ENCODE measurements at places on chromosomes 11 and 22.

DNA sequence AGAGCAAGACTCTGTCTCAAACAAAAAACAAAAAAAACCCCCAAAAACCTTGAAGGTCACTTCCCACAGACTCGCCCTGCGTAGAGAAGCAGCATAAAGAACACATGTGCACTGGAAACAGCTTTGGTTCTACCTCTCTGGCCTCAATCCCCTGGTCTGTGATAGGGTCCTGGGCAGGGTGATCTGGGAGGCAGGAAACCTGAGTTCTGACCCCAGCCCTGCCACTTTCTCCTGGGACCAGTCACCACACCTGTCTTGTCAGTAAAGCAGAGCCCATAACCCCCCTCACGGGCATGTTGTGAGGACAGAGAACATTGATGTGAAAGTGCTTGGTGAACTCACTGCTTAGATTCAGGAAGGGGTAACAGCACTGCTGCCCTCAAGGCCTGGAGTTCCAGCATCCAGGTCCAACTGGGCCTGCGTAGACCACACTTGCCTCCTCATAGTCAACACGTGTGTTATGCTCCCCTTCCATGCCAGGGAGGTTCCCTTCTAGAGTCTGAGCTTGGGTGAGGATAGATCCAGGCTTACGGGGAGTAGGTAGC, 11.4 kb downstream of the UCP2 start:
- DNase-seq, result no peak

- DNase-seq, result peak; percentile 100
Observed at GRCh38 chr11:116984589-116984988, 113.6 kb downstream of the SIK3 start.

- DNase-seq, result no peak
Observed at GRCh38 chr11:35058669-35059434, 80.1 kb upstream of the CD44 start.

DNA sequence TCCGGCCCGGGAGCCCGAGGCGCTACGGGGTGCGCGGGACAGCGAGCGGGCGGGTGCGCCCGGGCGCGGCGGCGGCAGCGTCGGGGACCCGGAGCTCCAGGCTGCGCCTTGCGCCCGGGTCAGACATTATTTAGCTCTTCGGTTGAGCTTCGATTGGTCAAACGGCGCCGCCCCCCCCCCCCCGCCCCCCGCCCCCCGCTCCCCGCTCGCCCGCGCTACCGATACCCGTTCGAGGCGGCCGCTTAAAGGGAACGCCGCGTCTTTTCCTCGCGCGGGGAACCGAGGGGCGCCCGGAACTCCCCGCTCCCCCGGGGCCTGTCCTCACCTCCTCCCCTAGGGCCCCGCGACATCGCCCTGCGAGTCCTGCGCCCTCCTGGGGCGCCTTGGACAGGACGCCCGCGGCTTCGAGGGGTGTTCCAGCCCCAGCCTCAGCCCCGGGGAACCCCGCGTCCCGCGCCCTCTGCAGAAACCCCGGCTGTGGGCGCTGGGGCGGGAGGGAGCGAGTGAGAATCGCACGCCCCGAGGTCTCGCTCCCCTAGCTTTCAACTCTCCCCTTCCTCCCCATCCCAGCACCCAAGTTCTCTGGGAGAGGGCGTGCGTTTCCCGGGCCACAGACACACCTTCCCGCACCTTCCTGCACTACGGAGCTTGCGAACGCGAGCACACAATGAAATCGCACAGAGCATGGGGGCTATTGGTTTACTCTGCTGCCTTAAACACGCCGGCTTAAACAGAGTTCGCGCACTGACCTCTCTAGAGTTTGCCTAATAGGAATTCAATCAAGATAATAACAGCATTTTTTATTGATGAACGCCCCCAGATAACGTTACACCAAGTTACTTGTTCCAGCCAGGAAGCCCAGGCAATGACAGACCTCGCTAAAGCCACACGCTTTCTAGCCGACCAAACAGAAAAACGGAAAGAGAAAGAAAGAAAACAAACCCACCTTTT, at the start of gene BDNF:
TSS of gene BDNF (minus strand) at position 105 of the 951 bp plus-strand sequence. CDS start 41,891 bp downstream, outside the sequence.
- peak; percentile 61 for DNase-seq

- no peak for DNase-seq
Observed at GRCh38 chr11:66823700-66824099, 19.5 kb upstream of the RCE1 start.

DNA sequence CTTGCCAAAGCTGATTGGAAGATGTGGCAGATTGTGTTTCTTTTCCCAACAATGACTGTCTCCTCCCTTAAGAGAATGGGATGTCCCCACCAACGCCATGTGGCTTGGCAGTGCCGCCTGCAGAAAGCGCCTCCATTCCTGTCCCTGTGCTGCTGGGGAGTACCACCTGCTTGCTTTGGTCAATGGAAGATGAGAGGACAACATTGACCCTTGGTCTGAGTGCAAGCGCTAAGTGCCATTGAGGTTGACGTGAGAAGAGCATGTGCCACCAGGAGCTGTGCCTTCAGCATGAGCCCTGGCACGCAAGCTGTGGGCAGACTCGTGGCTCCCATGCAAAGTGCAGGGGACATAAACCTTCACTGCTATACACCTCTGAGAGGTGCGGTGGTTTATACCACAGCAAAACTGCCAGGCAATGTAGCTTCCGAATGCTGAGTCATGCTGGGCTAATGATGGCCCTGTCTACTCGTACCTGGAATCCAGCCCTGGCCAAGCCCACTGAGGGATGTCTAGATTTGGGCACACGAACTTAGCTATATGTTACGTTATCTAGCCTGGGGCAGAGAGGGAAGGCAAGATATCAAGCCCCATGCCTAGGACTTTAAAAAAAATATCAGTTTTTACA, 41.9 kb downstream of the MYEOV start:
- no peak for DNase-seq

- peak; percentile 78 for DNase-seq
Observed at GRCh38 chr11:6473451-6474412, at the start of gene TRIM3. TSS of gene TRIM3 (minus strand) at chr11:6473941. CDS start at chr11:6465695, 8,246 bp downstream.

DNA sequence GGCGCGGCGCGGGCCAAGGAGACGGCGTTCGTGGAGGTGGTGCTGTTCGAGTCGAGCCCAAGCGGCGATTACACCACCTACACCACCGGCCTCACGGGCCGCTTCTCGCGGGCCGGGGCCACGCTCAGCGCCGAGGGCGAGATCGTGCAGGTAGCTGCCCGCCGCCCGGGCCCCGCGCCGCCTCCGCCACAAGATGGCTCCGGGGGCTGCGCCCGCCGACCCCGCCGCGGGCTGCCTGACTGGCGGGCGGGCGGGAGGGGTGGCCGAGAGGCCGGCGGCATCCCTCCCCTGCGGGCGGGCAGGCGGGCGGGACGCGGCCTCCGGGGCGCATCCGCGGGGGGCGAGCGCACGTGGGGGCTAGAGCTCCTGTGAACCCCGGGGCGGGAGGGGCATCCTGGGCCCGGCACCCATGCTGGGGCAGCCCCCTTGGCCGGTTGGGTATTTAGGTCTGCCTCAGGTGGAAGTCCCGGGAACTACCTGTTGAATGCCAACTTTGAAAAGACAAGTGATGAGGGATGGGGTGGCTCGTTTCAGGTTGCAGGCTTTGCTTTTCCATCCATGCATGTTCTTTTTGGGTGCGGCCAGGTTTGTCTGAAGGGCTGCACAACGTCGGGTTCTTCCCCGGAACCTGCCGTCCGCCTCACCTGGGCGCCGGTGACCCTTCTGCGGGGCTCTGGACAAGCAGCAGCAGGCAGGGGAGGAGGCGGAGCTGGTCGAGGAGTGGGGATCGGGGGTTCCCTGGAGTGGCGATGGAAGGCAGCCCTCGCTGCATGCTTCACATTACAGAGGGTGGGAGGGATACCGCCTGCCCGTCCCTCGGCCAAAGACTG, 760 bp downstream of the ZNRF3 start:
- DNase-seq, result peak; percentile 49

GRCh38 chr11:7844986-7845385, 48.2 kb upstream of the OR5P2 start:
- no peak for DNase-seq

DNA sequence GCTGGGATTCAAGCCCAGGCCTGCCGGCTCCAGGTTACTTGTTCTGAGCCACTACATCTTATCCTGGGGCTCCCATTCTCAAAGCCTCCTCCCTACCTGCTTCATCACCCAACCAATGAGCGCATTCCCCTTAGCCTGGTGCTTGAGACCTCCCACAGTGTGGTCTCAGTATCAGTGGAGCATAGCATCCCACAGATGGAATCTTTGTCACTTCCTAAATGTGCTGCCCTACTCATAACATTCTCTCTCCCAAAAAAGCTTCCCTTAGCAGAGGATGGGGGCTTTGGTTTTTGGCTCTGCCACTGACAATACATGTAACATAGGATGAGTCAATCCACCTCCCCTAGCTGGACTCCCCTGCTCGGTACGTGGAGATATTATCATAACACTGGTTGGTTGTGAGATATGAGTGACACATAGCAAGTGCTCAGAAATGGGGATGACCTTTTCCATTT, 28.8 kb downstream of the TEAD1 start:
- peak; percentile 50 for DNase-seq

- DNase-seq, result peak; percentile 50
Observed at GRCh38 chr11:112797648-112798293, 163.4 kb upstream of the NCAM1 start.

GRCh38 chr11:36273110-36273509, 16.1 kb downstream of the COMMD9 start:
- peak; percentile 55 for DNase-seq

GRCh38 chr11:114109206-114110090, 49.9 kb downstream of the ZBTB16 start:
- peak; percentile 23 for DNase-seq

DNA sequence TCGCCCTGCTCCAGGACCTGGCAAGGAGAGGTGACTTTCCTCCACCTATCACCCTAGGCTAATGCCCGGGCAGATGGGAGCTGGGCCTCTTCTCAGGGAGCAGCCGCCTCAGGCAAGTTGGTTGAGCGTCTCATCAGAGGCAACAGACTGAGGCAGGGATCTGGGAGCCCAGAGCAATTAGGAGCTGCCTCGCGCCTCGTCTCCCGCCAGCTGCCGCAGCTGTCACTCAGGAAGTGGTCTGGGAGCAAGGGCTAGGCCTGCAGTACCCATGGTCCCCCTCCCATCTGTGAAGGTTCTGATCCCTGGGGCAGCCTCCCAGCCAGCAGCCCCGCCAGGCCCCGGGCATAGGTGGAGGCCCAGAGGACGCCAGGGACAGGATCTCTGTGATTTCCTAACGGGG, 4.6 kb upstream of the CABP7 start:
- DNase-seq, result no peak

DNA sequence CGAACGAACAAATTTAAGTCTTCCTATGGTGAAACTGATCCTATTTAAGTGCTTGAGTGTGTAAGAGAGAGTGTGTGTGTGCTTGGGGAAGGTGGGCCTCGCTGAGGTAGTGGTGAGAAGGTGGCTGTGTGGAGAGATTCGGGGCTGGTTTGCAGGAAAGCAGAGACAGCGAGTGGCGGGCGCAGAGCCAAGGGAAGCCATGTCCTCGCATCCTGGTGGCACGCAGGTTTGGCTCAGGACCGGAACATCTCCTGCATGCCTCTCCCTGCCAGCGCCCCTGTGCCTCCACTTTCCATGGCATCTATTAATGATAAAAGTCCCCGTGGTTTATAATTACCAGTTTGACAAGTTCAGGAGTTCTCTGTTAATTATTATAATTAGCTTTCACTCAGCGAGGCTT, 383.1 kb upstream of the CADM1 start:
- DNase-seq, result no peak

DNA sequence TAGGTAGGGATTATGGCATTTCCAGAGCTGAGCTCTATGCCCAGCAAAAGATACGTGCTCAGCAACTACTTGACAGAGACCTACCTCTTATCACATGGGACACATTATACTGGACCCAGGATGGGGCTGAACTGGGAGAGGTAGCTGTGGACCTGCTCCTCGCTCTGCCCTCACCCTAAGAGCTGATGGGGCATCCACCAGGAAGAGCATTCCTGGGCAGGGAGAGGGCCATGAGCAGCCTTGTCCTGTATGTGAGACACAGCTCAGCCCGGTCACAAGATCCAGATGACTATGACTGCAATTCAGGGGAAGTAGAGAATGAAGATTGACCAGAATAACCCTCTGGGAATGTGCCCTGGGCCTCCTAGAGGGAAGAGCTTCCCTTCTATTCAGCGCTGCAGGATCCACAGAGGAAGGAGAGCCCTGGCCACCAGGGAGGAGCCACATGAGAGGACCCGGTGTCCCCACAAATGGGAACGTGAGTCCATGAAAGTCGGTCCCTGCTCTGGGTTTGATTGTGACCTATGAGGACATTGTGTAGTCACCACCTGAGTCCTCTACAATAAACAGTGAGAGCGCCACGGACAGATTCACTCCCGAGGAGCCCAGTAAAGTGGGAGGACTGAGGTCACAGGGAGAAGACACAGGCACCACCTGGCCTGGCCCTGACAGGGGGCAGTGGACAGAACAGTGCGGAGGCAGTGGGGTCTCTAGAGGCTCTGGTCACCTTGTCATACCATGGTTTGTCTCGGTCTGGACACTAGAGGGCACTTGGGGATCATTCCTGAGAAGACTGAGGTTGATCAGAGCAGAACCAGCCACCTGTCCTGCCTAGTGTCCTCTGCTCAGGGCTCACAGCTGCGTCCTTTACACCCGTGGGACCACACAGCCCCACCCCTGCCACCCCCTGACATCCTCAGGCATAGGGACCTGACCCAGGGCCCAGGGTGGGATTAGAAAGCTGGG, 99.5 kb downstream of the ZNF280B start:
- DNase-seq, result no peak

- no peak for DNase-seq
Observed at GRCh38 chr11:42265072-42265471, 805.6 kb upstream of the LRRC4C start.

- no peak for DNase-seq
Observed at GRCh38 chr11:102615077-102615893, 9.8 kb downstream of the MMP20 start.

GRCh38 chr11:87263264-87263838, 225.6 kb downstream of the TMEM135 start:
- no peak for DNase-seq

GRCh38 chr22:32564170-32565001, 89.8 kb downstream of the FBXO7 start:
- DNase-seq, result no peak

DNA sequence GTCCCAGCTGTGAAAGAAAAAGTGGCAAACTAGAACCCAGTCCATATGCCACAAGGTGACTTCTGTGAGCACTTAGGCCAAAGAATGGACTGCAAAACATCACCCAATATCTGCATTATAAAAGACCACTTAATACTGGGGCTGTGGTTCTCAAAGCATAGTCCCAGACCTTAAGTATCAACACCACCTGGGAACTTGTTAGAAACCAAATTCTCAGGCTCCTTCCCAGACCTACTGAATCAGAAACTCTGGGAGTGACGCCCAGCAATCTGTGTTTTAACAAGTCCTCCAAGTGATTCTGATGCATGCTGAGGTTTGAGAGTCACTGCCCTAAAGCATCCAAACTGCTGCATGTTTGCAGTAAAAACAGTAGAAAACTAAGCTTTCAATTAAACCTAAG, 81.3 kb downstream of the SERGEF start:
- DNase-seq, result no peak
